Lung (tissue), 17 donors: ENCODE measurements at places on chromosomes 12 and 14.

GRCh38 chr14:84492685-84493084 lies 1037.3 kb upstream of the FLRT2 start:
- no peak for DNase-seq

DNA sequence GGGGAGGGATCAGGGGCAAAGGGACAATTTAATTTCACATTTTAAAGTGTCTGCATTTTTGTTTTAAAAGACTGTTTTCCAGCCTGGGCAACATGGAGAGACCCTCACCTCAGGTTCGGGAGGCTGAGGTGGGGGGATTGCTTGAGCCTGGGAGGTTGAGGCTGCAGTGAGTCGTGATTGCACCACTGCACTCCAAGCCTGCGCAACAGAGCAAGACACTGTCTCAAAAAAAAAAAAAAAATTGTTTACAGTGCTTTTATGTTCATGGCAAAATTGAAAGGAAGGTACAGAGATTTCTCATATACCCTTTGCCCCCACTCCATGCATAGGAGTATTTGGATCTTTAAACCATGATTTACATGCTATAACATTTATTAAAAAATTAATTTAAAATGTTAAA lies 16.4 kb upstream of the HVCN1 start:
- DNase-seq = no peak

GRCh38 chr14:79569072-79569471 lies 642.2 kb downstream of the DIO2 start:
- DNase-seq = no peak

DNA sequence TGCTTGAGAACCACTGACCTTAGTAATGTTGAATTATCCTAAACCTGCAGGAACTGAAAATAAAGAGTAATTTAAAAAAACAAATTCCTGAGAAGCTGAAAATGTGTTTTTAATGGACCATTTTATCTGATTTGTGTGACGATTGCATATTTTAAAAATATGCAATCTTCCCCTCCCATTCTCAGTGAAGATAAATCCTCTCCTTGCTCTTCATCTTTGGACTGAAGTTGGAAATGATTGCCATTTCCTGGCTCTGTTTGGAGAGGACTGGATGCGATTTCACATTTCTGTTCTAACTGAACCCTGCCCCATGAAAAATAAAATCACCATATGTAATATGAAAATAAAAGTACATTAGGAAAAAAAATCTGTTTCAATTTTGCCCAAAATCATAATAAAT lies 216.3 kb downstream of the SLC6A15 start:
- no peak for DNase-seq

DNA sequence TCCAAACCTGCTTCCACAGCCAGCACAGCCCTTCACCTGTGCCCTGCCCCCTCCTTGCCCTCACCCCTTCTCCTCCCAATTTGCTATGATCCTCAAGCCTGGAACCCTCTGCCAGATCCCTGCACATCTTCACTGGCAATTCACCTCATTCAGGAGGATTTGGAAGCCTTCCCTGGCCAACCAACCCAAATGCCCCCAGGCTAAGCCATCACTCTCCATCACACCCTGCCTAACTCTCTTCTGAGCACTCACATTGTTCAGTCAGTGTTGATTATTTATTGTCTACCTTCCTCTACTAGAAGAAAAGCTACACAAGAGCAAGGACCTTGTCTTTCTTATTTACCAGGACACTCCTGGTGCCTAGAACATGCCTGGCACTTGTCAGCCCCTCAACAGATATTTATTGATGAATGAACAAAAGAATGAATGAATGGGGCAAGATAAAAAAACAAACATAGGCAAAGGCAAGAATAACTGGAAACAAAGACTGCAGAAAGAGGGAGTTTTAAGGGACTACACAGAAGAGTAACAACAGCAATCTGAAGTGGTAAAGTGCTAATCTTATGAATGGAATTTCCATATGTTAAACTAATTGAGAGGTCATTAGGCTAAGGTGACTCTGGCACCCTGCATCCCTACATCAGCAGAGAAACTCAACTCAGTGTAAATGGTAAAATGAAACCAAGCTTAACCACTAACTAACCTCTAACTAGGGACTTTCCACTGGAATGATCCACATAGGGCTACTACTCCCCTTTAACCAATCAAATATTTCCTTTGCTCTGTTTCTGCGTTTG lies 33.4 kb downstream of the TMTC1 start:
- DNase-seq = no peak

DNA sequence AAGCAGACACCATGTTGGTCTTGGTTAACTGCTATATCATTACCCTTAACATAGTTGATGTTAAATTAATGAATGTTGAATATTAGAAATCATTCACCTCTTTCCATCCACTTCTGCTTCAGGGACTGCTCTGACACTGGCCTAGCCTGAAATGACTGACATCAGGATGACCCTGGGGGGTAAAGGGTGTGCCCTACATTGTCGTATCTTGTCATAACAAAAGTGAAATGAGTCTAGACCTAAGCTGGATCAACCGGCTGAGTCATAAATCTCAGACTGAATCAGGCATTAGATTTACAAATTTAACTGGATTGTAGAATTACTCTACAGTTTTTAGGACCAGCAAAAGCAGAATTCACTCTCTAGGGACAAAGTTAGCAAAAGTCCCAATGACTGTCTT lies 35.3 kb downstream of the KICS2 start:
- no peak for DNase-seq

DNA sequence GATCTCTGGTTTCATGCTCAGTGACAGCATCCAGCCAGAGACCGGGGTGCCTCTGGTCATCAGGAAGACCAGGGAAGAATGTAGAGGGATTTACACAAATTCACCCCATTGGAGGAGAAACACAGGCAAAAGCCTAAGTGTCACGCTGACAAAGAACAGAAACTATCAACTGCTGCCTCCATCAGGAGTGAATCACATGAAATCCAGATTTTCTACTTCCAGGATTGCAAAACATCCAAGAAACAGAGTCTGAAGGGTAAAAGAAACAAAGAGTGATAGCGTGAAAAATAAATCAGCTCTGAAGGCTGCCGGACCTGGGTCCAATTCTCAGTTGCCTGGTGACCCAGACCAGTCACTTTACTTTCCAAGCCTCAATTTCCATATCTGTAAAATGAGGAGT lies 136.1 kb upstream of the MAP1LC3B2 start:
- peak; percentile 85 for DNase-seq

- DNase-seq = no peak
Observed at GRCh38 chr12:55296469-55296868, at the start of gene OR6C6. Gene OR6C6, minus strand, starts transcription at chr12:55296569. Its CDS starts 1,337 bp downstream, at chr12:55295232.

- no peak for DNase-seq
Observed at GRCh38 chr14:58769011-58769643, 131.4 kb downstream of the DACT1 start.

DNA sequence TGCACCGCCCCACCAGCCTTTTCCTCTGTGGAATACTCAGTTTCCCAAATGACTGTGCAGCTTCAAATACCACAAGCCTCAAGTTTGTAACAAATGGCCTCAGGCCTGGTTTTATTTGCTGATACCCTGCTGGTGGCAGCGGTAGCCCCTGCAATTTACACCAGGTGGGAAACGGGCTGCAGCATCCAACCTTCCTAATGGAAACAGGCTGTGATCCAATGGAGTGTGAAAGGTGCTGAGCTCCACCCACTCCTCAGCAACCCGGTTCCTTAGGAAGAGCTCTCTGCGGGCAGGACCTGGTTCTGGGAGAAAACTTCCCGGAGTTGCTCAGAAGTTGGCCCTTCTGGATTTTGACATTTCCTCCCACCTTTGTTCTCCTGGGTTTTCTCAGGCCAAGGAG lies 41.7 kb upstream of the LTA4H start:
- no peak for DNase-seq

DNA sequence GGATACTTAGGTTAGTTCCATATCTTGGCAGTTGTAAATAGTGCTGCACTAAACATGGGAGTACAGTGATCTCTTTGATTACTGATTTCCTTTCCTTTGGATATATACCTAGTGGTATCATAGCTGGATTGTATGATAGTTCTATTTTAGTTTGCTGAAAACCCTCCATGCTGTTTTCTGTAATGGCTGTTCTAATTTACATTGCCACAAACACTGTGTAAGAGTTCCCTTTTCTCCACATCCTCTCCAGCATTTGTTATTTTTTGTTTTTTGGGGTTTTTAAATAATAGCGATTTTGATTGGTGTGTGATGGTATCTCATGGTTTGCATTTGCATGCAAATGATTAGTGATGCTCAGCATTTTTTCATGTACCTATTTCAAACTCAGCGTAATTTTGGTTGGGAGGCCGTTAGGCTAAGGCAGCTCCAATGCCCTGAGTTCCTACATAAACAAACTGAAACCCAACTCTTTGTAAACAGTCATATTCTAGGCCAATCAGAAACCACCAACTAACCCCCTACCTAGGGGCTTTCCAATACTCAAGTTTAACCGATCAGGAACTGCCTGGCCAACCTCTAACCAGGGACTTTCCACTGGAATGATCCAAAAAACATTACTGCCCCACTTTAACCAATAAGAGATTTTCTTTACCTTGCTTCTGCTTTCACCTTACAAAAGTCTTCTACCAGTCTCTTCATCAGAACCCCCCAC lies 171.6 kb downstream of the FBXL14 start:
- no peak for DNase-seq

DNA sequence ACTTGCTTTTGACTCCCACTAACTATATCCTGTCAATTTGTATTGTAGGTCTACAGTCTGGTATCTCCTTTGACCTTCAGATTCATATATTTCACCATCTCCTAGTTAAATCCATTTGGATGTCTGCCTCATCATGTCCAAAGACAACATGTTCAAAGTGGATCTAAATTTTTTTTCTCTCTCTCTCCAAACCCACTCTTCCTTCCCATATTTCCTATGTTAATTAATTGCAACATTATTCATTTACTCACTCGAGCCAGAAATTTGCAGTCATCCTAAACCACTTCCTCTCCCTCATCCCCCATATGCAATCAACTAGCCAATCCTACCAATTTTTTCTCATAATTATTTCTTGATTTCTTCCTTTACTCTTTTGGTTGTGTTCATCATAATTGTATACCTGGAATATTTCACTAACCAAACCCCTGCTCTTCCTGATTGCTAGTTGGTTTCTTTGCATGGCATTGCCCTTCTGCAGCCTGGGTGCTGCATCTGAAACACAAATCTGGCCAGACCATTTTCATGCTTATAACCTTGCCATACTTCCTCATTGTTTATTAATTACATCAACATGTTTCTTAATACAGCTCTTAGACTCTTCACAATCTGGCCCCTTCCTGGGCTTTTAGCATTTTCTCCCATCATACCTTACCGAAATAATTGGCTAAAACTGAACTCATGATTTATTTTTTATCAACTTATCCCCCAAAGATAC lies 442.2 kb downstream of the ADAMTS20 start:
- no peak for DNase-seq

- no peak for DNase-seq
Observed at GRCh38 chr12:17334784-17335183, 728.8 kb upstream of the LMO3 start.

DNA sequence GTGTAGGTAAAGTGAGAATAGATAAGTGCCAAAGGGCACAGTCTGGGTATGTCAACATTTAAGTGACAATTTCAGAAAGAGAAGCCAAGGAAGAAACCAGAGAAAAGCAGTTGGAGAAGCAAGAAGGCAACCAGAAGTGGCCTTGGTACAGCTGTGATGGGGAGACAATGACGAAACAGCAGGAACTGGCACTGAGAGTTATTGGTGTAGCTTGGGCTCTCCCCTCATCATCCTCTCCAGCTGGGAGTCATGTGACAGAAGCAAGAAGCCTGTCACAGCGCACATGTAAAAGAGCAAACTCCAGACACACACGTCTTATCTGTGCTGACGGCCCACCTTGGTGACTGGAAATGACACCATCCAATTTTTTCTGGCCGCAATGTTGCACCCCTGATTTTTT lies 203.3 kb upstream of the NUDT4 start:
- no peak for DNase-seq

GRCh38 chr12:57894399-57895292 lies 46.7 kb upstream of the ATP23 start:
- DNase-seq = no peak

- DNase-seq = no peak
Observed at GRCh38 chr14:54804538-54805041, 98.0 kb downstream of the GCH1 start.

DNA sequence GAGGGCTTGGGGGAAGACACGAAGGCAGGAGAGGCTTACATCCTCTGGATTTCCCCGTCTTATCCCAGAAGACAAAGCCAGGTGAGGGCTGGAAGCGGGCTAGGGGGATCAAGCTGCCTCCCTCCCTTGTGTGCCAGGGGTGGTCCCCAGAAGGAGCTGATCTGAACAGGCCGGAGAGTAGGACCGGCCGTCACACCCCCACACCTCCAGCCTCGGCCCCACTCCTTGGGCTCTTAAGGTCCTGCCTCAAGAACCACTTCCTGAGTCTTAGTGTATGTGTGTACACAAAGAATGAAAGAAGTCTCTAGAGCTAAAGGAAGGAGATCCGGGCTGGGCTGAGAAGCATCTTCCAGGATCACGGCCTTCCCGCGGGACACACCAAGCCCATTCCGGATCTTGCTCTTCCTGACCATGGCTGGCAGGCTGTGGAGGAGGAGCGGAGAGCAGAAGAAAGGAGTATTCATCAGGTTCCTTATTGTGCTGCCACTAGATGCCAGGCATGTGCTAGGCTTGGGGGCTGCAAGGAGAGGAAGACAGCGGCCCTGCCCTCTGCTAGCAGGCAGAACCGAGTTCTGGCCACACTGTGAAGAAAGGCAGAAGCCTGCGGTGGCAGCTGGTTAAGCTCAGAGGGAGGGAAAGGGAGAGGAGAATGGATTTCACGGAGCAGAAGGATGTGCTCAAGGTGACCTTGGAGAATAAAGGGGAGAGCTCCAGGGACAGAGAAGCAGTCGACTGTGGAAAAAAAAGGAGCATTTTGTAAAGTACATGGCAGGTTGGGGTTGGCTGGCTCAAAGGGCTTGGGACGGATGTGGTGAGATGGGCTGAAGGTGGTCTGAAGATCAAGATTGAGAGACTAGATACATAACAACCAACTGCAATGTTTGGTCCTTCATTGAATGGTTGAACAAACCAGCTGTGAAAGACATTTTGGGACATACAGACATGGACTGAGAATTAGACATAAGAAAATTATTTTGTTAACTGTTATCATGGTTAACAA lies 1.3 kb upstream of the CD63 start:
- peak; percentile 76 for DNase-seq

DNA sequence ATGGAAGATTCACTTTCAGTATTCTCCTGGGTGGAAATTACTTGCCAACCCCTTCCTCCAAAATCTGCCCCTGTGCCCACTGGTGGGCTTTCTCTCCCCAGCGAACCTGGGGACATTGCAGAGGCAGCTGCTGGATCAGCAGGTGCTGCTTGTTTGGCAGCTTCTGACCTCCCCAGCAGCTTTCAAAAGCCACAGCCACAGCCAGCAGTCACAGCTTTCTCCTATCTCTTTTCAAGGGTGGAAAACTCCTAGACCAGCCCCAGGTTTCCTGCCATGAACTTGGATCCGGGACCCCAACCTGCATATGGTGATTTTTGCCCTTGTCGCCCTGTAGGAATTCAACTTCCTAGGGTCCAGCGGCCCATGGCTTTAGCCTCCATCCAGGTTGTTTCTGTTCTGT lies 330.8 kb downstream of the ADAMTS20 start:
- no peak for DNase-seq

DNA sequence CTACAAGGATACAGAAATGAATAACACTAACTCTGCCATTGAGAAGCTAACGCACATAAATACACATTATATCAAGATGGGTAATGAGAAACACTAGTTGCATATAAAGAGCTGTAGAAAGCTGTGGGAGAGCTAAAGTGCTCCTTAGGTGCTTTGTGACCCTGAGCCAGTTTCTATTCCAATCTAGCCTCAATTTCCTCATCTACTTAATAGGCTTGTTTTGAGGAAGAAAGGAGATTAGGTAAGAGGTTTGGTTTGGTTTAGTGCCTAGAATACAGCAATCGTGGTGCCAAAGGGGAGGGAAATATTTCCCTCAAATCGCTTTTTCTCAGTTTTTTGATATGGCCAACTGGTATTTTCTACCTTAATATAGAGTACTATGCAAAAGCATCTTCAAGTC lies 994 bp downstream of the SRP54 start:
- no peak for DNase-seq
